ENCODE measurements at places on chromosomes 11 and 22.
A peak's percentile ranks its signal among the peaks of the same experiment; 100 is the strongest.

DNA sequence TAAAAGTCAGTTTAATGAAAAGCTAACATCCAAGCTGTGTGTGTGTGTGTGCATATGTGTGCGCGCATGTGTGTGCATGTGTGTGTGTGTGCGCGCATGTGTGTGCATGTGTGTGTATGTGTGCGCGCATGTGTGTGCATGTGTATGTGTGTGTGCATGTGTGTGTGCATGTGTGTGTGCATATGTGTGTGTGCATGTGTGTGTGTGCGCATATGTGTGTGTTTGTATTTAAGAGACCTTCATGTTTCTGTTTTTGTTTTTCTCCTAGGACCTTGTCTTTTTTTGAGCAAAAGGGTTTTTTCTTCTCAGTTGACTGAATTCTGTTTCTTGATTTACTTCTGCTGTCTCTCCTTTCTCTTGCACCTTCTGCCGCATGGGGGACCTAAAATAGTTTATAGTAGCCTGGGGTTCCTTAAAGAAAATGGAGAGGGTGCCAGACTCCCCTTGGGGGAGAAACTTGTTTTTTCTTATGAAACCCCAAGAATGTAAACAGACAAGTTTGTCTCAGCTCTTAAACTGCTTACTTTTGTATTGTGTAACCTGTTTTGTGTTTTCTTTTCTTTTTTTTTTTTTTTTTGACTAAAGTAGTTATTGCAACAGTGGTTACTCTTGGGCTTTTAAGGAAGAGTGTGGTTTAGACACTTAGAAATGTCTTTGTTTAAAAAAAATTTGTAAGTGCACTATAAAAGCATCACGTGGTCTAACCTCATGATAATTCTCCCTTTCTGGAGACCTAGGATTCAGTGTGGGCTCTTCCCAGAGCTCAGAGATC is 53.0 kb downstream of the OSBPL5 start:
- no peaks in the 10 kb centered on the region for H3K27me3 ChIP-seq
- H3K36me3 ChIP-seq = peaks cover 1% of the 10 kb centered on the region
- no peak overlapping the region for H3K27ac ChIP-seq
- no peak overlapping the region for H3K4me3 ChIP-seq
- no peak for DNase-seq

DNA sequence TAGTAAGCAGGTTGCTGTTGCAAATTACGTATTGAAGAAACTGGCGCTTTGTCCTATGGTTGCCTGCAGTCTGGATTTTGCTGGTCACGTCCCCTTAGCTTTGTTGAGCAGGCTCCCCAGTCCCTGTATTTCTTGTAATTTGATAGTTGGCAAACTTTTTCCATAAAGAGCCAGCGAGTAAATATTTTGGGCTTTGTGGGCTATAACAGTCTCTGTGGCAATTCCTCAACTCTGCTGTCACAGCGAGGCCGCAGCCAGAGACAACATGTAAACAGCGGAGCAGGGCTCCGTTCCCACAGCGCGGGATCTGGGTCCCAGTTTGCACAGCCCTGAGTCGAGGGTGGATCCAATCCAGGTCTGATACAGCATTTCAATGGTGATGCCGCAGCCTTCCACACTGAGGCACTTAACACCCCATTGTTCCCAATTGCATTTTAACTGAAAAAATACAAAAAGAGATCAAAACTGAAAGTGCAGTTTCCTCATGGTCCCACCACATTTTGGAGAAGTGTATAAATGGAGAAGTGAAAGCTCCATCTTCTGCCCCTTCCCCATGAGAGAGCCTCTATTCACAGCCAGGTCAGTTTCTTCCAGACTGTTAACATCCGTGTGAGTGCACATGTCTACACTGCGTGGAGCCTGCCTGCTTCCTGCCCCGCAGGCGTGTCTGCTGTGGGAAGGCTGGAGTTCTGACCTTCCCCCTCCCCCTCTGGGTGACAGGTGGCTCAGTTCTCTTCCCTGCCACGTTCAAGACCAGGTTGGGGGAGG is 89.1 kb downstream of the RPS6KA4 start:
- H3K27me3 ChIP-seq = peaks cover 23% of the 10 kb centered on the region
- H3K4me3 ChIP-seq = peak overlapping the region; percentile 19
- H3K36me3 ChIP-seq = no peaks in the 10 kb centered on the region
- no peak overlapping the region for H3K27ac ChIP-seq
- no peak for DNase-seq

GRCh38 chr11:43989162-43989981 is 46.9 kb downstream of the C11orf96 start:
- H3K27ac ChIP-seq = no peak overlapping the region
- DNase-seq = no peak
- H3K36me3 ChIP-seq = no peaks in the 10 kb centered on the region
- no peaks in the 10 kb centered on the region for H3K4me1 ChIP-seq
- peaks cover 5% of the 10 kb centered on the region for H3K27me3 ChIP-seq

GRCh38 chr22:43825651-43826050 is 13.5 kb upstream of the EFCAB6 start:
- no peaks in the 10 kb centered on the region for H3K4me1 ChIP-seq
- H3K27ac ChIP-seq = no peak overlapping the region
- DNase-seq = no peak
- H3K27me3 ChIP-seq = no peaks in the 10 kb centered on the region
- H3K4me3 ChIP-seq = no peak overlapping the region

GRCh38 chr11:26731084-26731456 is 9.2 kb upstream of the SLC5A12 start:
- no peak overlapping the region for H3K4me3 ChIP-seq
- no peak overlapping the region for H3K27ac ChIP-seq
- H3K4me1 ChIP-seq = no peaks in the 10 kb centered on the region
- no peaks in the 10 kb centered on the region for H3K27me3 ChIP-seq
- DNase-seq = no peak

Data from activated T-helper 1 cell treated with anti-CD3 and anti-CD28 coated beads, Interleukin-12 subunit alpha, Interleukin-12 subunit beta, Interleukin-2, Interleukin-4 antibody, amounts not matched to agents 30 ng/mL and 10 ng/mL and 1 ng/mL, durations not matched to agents 14 hours and 24 hours and 36 hours (primary cell).